Thyroid gland (tissue), 4 donors: ENCODE measurements at places on chromosomes 7 and 10. TPM values are rescaled to one million over a fixed set of nuclear protein-coding genes. Genes with fewer than 3 reads are reported as not detected.

LIPN gene
- total RNA-seq: not detected

DNA sequence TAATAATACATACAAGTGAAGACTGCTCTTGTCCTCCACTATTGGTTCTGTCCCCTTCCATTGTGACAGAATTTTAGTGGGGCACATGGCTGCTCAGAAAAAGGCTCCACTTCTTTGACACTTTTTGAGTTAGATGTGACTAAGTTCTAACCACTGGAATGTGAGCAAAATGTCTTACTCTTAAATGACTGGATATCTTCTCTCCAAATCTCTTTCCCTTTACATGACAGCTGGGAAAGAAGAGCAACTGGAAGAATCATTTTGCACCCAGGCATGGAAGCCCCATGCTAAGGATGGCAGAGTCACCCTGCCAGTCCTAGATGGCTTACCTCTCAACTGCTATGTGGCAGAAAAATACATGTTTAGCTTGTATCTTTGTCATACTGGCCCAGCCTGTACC lies 97.7 kb downstream of the CACNA2D1 start:
- H3K36me3 ChIP-seq: no peaks in the 10 kb centered on the region
- no peak overlapping the region for H3K4me3 ChIP-seq
- H3K27ac ChIP-seq: no peak overlapping the region
- H3K27me3 ChIP-seq: no peaks in the 10 kb centered on the region

- no peak overlapping the region for H3K4me3 ChIP-seq
- H3K27ac ChIP-seq: no peak overlapping the region
- no peaks in the 10 kb centered on the region for H3K36me3 ChIP-seq
- no peaks in the 10 kb centered on the region for H3K27me3 ChIP-seq
- DNase-seq: no peak
- H3K4me1 ChIP-seq: no peaks in the 10 kb centered on the region
Measured at GRCh38 chr7:156772725-156773124, 120.3 kb downstream of the LMBR1 start.

DNA sequence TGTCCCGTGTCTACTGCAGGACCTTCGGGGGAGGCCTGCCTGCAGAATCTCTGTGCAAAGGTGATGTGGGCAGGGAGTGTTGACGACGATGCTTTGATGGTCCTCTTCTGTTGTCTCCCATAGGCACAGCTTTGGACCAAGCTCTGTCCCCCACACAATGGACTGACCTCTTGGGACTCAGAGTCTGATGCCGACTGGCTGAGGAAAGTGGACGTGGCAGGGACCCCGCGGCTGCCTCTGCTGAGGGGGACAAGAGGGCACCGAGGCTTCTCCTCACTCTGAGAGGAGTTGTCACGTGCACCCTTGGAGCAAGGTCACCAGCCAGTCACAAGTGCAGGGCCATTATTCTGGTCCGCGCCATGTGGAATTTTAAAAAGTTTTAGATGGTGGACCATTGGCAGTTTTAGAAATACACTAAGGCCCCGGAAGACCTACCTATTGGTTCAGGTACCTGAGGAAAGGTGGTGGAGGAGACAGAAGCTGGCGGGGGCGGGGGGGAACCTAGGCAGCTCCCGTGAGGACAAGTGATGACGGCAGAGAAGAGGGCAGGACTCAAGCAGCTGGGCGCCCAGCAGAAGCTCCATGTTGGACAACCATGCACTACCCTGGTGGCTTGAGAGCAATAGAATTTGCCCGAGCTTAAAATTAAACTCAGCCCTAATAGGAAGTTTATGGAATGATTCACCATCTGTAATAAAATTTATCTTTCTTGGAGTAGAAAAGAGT lies 331.4 kb downstream of the PTPRN2 start:
- H3K27me3 ChIP-seq: no peaks in the 10 kb centered on the region
- no peaks in the 10 kb centered on the region for H3K4me1 ChIP-seq
- no peak for DNase-seq
- H3K27ac ChIP-seq: no peak overlapping the region

FAM241B gene
- 2.1 TPM for total RNA-seq

GRCh38 chr10:60967260-60967659 lies 23.3 kb upstream of the RHOBTB1 start:
- H3K36me3 ChIP-seq: no peaks in the 10 kb centered on the region
- no peaks in the 10 kb centered on the region for H3K27me3 ChIP-seq
- no peak overlapping the region for H3K27ac ChIP-seq
- no peak overlapping the region for H3K4me3 ChIP-seq
- no peaks in the 10 kb centered on the region for H3K4me1 ChIP-seq
- no peak for DNase-seq

DNA sequence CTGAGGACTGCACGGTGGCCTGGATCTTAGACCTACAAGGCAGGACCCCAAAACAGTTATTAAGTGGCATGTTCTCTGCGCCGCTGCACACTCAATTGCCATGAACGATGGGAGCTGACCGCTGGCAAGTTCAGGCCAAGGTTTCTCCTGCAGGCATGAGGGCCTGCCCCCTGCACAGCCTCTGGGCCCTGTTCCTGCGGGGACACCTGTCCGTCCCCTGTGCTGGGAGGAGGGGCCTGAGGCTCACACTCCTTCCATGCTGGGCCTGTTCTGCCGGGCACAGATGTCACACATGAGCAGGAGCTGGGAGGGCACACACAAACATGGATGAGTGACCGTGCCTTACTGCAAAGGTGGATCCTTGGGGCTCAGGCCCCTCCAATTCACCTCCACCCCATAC lies 90.0 kb downstream of the PTPRN2 start:
- H3K27me3 ChIP-seq: no peaks in the 10 kb centered on the region
- no peak overlapping the region for H3K4me3 ChIP-seq
- no peak overlapping the region for H3K27ac ChIP-seq
- peak; percentile 9 for DNase-seq
- no peaks in the 10 kb centered on the region for H3K4me1 ChIP-seq

PON1 gene
- not detected for total RNA-seq

DNA sequence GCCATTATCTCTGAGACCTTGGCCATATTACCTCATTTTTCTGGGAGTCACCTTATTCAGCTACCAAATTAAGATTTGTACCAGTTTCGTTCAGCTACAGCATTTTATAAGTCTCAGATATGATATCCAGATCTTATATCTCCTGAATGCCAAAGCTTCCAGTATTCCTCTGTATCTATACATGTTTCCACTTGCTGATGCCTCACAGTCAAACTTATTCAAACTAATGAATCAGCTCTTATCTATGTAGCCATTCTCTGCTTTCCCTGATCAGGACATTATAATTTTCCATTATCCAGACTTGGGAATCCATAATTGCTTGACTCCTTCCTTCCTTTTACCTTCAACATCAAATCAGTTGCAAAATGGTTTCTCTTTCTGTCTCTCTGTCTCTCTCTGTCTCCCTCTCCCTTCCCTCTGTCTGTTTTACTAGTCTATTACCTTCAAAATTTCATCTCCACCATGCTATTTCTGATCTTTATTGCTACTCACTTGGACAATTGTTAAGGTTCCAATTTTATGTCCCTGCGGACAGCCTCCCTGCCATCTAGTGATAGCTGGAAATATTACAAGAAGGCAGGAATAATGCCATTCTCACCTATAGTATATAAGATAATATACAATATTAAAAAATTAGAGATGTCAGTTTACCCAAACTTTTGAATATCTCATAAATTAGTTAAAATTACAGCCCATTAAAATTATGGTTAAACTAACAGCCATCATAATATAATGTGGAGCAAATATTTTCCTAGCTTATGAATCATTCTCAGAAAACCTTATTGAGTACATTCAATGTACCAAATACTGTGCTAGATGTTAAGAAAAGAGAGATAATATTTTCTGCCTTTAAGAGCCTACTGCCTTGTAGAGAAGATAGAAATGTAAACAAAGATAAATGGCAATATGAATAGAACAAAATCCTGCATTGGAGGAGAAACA lies 89.8 kb downstream of the PCLO start:
- H3K27me3 ChIP-seq: no peaks in the 10 kb centered on the region
- DNase-seq: no peak
- H3K27ac ChIP-seq: no peak overlapping the region
- no peaks in the 10 kb centered on the region for H3K36me3 ChIP-seq
- H3K4me3 ChIP-seq: no peak overlapping the region

DNA sequence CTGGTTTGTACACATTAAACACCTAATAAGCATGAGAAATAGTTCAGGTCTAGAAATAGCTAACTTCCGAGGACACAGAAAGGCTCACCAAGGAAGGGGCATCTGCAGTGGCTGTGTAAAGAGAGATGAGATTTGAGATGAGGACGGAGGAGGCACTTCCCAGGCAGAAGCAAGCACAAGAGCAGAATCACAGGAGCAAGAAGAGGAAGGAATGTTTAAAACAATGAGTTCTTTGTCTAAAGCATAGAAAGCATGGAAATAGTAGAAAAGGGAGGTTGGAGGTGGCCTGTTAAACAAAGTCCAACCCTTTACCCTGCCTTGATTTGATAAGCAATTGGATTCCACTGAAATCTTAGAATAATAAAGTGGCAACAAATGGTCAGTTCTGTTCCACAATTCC lies 11.6 kb upstream of the PON3 start:
- H3K27ac ChIP-seq: no peak overlapping the region
- no peaks in the 10 kb centered on the region for H3K36me3 ChIP-seq
- H3K27me3 ChIP-seq: no peaks in the 10 kb centered on the region
- H3K4me1 ChIP-seq: no peaks in the 10 kb centered on the region
- H3K4me3 ChIP-seq: no peak overlapping the region
- no peak for DNase-seq

- H3K27me3 ChIP-seq: no peaks in the 10 kb centered on the region
- no peaks in the 10 kb centered on the region for H3K4me1 ChIP-seq
Measured at GRCh38 chr7:71705901-71706596, 574.1 kb downstream of the GALNT17 start.

- no peak overlapping the region for H3K27ac ChIP-seq
Measured at GRCh38 chr7:6651851-6652445, 14.8 kb downstream of the ZNF316 start.

HOXA4 gene
- total RNA-seq: 0.56 TPM

GRCh38 chr10:16799621-16800020 lies 17.6 kb downstream of the RSU1 start:
- H3K4me3 ChIP-seq: no peak overlapping the region
- no peak for DNase-seq
- H3K4me1 ChIP-seq: no peaks in the 10 kb centered on the region
- H3K27me3 ChIP-seq: no peaks in the 10 kb centered on the region

TMEM254 gene
- 22.5 TPM for total RNA-seq

- no peak overlapping the region for H3K4me3 ChIP-seq
- no peaks in the 10 kb centered on the region for H3K27me3 ChIP-seq
- H3K4me1 ChIP-seq: no peaks in the 10 kb centered on the region
- no peaks in the 10 kb centered on the region for H3K36me3 ChIP-seq
Measured at GRCh38 chr10:58868736-58869435, 307.6 kb upstream of the PHYHIPL start.

GRCh38 chr10:132140167-132140925 lies 46.4 kb upstream of the DPYSL4 start:
- no peaks in the 10 kb centered on the region for H3K36me3 ChIP-seq
- H3K27me3 ChIP-seq: no peaks in the 10 kb centered on the region
- H3K4me3 ChIP-seq: no peak overlapping the region
- H3K27ac ChIP-seq: no peak overlapping the region

DNA sequence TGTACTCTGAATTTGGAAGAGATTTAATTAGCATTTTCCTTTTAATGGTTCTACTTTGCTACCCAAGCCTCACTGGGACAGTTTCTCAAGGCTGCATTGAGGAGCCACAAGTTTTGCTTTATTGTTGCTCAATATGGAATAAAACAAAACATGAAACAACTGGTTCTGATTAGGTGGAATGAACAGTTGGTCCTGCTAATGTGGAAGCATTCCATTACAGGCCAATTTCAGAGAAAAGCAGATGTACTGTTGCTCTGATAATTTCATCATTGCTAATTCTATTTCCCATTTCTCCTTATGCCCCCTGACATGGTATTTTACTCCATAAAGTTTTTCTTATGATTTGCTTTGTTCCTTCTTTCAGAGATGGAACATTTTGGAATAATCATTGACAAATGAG lies 66.0 kb upstream of the PAPSS2 start:
- H3K27me3 ChIP-seq: no peaks in the 10 kb centered on the region
- H3K4me3 ChIP-seq: no peak overlapping the region
- H3K36me3 ChIP-seq: no peaks in the 10 kb centered on the region
- H3K4me1 ChIP-seq: peaks cover 15% of the 10 kb centered on the region
- no peak for DNase-seq

DNA sequence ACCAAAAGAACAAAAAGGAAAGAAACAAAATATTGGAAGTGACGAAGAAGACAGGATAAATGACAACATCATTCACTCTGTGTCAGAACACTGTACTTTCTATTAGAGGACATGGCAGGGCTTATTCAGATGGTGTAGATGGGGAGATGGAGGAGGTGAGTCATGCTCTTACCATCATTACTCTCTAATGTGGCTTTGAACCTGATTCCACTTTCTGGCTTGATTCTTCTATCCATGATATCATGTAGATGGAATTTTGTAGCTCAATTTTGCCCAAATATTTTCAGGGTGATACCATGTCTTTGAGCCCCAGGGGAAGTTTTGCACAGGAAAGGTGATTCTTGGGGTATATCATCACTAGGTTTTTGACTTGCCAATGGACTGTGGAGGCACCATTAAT lies 91.7 kb downstream of the CFAP58 start:
- H3K27me3 ChIP-seq: no peaks in the 10 kb centered on the region
- H3K4me1 ChIP-seq: peaks cover 4% of the 10 kb centered on the region
- no peaks in the 10 kb centered on the region for H3K36me3 ChIP-seq
- H3K4me3 ChIP-seq: no peak overlapping the region

EFCAB10 gene
- total RNA-seq: not detected

DNA sequence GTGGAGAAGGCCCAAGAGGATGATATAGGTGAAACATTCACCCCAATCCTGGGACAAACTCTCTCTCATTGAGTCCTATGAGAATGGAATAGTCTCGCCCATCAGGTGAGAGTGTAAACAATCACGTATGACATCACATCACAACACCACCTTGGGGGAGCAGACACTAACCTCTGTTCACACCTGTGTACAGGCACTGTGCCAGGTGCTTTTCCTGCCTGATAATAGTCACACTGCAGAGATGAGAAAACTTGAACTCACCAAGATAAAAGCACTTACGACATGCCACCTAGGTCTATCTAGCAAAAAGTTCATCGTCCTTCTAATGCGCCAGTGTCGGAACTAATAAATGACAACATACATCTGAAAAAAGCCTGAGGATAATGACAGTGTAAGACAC lies 187.8 kb downstream of the FAM107B start:
- DNase-seq: no peak
- no peak overlapping the region for H3K4me3 ChIP-seq
- H3K27ac ChIP-seq: no peak overlapping the region
- no peaks in the 10 kb centered on the region for H3K36me3 ChIP-seq

CPXM2 gene
- total RNA-seq: 6.3 TPM

- no peaks in the 10 kb centered on the region for H3K4me1 ChIP-seq
- no peak overlapping the region for H3K27ac ChIP-seq
- H3K4me3 ChIP-seq: no peak overlapping the region
Measured at GRCh38 chr7:4835398-4836205, 26.2 kb downstream of the PAPOLB start.

- no peaks in the 10 kb centered on the region for H3K27me3 ChIP-seq
- H3K36me3 ChIP-seq: no peaks in the 10 kb centered on the region
- H3K27ac ChIP-seq: no peak overlapping the region
- peak; percentile 26 for DNase-seq
- H3K4me3 ChIP-seq: no peak overlapping the region
Measured at GRCh38 chr7:132464740-132465139, 111.5 kb downstream of the PLXNA4 start.

DNA sequence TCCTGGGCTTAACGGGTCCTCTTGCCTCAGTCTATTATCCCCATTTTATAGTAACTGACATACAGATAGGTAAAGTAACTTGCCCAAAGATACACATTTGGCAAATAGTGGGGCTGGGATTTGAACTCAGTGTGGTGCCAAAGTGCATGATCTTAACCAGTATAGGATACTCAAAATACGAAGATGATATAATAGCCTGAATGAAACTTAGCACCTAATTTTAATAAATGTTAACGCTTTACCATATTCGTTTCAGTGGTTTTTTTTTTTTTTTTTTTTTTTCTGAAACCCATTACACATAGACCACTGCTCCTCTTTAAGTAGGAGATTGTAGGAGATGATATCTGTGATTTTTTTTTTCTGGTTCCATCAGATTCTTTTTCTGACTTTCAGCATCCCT lies 21.4 kb downstream of the ACTR3B start:
- no peaks in the 10 kb centered on the region for H3K36me3 ChIP-seq
- no peak overlapping the region for H3K27ac ChIP-seq
- no peaks in the 10 kb centered on the region for H3K4me1 ChIP-seq
